ENCODE measurements at places on chromosomes 1 and 21. TPM values are rescaled to one million over a fixed set of nuclear protein-coding genes. Genes with fewer than 3 reads are reported as not detected.

DNA sequence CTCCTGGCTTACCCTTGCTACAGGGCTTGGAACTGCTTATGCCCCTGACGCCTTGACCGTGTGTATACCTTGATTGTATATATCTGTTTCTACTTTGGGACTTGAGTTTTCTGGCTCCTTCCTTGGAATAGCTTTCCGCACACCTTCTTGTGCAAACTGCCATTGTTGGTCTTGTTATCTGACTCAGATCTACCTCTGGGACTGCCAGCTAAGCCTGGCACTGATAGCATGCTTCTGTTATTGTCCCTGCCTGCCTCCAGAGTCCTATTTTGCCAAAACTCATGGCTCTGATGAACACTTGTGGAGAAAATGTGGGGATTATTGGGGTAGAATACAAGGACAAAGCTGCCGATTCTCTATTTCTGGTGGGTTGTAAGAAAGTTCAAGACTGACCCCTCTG is 15.4 kb downstream of the FMOD start:
- no peak for DNase-seq

CASP9 gene
- polyA plus RNA-seq, result 19.1 TPM

DNA sequence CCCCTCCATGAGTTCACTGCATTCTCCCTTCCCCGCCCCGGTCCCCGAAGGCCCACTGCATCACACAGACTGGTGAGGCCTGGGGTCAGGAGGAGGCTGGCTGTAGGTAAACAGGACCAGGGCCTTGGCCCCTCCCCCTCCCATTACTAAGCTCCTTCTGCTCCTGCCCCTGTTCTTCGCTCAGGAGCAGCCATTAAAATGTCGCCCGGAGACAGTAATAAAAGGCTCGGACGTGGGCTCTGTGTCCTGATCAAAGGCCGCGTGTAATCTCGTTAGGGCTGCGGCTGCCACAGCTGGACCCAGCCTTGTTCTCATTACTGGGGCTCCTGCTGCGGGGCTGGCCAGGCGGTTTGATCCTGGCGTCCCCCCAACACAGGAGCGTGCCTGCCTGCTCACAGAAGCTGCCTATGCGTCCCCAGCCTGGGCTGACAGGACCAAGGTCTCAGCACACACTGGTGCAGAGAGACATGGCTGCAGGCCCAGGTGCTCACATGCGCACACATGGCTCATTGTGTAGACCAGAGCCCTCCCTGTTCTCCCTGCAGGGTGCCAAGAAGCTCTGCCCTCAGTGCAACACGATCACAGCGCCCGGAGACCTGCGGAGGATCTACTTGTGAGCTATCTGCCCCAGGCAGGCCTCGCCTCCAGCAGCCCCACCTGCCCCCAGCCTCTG is 24.0 kb downstream of the TMEM53 start:
- DNase-seq, result no peak

DNA sequence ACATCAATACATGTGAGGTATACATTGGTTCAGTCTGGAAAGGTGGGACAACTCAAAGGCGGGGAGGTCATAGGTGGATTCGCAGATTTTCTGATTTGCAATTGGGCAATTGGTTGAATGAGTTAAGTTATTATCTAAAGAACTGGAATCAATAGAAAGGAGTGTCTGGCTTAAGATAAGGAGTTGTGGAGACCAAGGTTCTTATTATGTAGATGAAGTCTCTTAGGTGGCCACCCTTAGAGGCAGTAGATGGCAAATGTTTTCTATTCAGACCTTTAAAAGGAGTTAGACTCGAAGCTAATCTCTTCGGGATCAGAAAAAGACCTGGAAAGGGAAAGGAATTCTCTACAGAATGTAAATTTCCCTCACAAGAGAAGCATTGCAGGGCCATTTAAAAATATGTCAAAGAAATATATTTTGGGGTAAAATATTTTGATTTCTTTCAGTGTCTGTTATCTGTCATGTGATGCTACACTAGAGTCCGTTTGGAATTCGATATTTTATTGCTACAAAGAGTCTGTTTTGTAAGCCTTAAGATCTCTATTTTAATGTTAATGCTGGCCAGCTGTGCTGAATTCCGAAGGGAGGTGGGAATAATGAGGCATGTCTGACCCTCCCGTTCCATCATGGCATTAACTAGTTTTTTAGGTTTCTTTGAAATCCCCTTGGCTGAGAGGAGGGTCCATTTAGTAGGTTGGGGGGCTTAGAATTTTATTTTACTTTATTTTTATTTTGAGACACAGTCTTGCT is 265.1 kb downstream of the PTPRU start:
- DNase-seq, result no peak

MYBPH gene
- polyA plus RNA-seq, result 278 TPM

DNA sequence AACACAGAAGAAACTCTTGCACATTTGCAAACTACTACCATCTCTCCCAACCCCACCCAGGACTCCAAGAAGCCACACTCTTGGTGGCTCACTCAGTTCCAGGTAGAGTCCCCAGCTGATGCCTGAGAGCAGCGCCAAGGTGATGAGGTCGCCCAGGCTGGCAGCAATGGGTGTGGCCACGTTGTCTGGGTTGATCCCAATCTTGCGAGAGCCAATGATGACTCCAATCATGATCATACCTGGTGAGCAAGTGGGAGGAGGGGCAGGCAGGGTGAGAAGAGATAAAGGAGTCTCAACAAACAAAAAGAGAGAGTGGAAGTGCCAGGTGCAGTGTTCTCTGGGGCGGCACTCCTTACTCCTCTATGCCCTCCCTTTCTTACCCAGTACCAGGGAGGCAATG is 14.4 kb downstream of the SLC41A1 start:
- no peak for DNase-seq

RABGGTB gene
- polyA plus RNA-seq, result 93.3 TPM

- no peak for DNase-seq
Observed at GRCh38 chr1:66253330-66253921, 280.5 kb upstream of the SGIP1 start.

SPSB1 gene
- polyA plus RNA-seq, result 5.7 TPM

DNA sequence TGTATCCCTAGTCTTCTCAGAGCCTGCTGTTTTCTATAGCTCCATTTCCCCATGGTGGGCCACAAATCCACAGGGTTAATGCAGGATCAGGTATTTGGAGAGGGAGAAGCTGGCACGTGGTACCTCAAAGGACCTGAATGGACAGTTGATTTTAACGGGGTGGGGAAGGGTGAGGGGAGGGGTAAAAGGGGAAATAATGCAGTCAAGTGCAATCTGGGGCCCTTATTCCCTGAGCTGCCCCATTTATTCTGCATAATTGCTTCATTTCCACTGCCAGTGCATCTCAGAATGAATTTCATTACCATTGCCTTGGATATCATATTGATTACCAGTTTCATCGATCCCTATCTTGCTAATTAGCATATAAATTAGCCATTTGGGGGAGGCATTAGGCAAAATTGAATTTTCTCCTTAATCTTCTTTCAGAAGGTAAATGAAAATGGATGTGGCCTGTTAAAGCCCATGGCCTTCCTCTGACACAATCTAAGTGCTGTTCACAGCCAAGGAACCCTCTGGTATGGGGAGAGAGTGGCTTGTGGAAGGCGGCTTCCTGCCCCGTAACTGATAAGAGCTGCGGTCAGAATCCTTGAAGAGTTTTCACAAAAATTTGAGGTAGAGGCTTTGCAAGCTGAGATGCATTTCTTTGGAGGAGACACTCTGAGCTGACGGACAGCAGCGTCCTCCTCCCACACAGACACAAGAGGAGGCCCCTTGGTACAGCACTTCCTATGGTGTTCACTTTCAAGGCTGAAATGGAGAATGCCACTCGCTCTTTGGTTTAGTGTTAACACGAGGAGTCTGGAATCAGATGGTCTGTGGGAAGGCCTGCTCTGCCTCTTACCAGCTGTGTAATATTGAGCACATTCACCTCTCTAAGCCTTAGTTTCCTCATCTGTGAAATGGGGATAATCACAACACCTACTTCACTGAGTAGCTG is 34.4 kb downstream of the PHC2 start:
- DNase-seq, result no peak

- DNase-seq, result no peak
Observed at GRCh38 chr1:163161841-163162240, 40.9 kb downstream of the RGS5 start.

DNA sequence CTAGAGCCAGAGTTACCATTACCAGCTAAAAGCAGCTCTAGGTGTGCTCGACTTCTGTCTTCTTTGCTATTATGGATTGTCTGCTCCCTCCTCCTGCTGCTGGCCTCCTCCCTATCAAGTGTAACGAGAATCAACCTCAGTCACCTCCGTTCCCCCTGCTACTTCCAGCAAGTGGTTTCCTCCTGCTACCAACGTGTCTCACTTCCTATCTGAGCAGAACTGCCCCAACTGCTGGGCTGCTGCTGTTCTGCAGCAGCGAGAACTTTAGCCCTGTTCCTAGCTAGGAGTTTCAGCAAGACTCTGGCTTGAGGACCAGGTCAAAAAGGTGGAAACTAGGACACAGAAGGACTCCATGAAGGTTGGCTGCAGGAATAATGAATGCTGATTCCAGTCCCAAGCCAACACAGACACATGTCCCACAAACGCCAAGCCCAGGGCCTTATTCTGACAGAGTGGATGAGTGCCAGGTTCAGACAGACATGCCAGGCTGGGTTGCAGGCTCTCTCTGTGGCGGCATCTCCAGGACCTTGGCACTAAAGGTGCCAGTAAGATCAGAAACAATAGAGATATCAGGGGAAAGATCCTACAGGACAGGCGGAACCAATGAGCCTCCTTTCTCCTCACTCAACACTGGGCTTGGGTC is 46.9 kb downstream of the CD34 start:
- DNase-seq, result no peak

KCNK1 gene
- 1.3 TPM for polyA plus RNA-seq

DNA sequence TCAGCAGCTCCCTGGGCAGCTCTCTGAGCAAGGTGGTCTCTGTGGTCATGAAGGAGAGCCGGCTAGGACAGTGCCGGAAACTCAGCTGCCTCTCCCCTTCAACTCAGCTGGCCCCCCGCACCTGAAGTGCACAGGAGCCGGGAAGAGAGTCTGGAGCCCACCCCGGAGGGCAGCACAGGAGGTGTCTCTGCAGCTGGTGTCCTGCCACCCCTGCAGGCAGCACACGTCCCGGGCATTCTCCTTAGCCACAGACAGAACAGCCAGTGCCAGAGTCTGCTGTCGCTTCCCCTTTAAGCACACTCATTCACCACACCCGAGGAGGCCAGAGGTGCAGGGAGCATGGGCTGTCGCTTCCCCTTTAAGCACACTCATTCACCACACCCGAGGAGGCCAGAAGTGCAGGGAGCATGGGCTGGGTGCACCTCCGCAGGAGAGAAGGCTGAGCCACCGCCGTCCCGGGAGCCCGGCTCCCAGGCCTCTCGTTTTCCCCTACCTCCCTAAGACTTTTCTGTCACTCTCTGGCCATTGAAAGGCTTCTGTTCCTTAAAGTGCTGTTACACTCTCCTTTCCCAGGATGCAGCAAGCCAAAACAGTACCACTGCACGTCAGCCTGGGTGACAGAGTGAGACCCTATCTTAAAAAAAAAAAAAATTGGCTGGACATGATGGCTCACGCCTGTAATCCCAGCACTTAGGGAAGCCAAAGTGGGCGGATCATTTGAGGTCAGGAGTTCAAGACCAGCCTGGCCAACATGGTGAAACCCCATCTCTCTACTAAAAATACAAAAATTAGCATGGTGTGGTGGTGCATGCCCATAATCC is 16.9 kb upstream of the SAMD11 start:
- DNase-seq, result no peak

All from forelimb muscle (tissue), 1 donor.